A172 (cell line): ENCODE measurements at places on chromosomes 5 and 9.
A peak's percentile ranks its signal among the peaks of the same experiment; 100 is the strongest.

GRCh38 chr9:74772121-74772520 is 115.6 kb downstream of the TRPM6 start:
- no peak for DNase-seq

DNA sequence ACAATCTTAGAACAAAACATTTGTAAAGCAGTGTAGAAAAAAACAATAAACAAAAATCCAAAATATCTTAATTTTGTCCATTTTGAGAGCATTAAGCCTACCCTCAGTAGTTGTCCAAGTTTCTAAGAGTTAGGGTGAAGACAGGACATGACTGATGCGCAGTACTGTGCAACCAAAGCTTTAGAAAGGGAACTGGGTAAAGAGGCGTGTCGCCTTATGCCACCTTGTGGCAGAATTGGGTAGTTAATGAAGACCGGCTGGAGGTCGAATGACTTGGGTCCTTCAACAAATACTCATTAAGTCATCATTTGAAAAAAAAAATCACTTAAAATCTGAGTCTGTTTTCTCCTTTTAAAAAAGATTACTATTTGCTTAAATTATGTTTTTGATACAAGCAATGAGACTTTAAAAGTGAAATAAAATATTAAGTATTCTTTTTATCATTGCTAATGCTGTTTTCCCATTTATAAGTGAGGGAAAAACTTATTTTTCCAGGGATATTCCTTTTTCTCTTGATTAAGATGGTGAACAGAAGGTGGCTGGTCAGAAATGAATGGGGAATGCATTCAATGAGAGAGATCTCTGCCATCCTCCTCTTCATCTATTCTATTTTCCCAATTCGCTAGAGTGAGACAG is 3.5 kb upstream of the RNF20 start:
- peak; percentile 86 for DNase-seq

GRCh38 chr5:68060382-68060781 is 155.2 kb upstream of the PIK3R1 start:
- no peak for DNase-seq

DNA sequence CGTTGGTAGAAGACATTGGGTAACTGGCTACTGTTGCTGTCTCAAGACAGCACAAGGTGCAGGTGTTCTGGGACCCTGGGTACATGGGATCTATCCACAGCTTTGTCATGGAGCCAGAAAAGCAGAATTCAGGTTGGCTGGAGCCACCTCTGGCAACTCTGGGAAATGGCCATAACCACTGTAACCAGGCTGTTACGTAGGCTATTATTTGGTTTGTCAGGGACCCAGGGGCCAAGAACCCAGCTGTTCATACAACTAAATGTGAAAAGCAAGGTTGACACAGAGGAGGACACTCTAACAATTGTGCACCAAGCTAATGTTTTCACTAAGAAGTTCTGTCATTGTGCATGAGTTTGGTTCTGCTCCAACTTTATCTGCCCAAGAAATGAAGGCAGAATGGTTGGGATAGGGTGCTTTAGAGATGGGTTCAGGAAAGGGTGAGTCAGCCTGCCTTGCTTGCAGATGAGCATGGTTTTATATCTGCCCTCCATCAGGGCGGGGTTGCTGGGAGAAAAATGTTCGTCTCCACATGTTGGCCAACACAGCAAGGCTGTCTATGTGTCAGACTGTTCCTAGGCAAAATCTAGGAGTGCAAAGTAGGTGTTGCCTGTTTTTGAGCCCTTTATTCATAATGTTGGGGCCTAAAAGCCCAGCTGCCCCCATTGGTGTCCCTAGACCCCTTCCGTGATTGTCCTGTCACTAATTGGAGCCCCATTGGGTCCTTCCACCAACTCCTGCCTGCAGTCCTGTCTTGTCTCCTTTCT is 131.3 kb upstream of the DAP start:
- peak; percentile 53 for DNase-seq
